ENCODE measurements at places on chromosomes 12 and 14.

GRCh38 chr12:19130224-19131024 is 891 bp downstream of the PLEKHA5 start:
- peak; percentile 9 for DNase-seq

DNA sequence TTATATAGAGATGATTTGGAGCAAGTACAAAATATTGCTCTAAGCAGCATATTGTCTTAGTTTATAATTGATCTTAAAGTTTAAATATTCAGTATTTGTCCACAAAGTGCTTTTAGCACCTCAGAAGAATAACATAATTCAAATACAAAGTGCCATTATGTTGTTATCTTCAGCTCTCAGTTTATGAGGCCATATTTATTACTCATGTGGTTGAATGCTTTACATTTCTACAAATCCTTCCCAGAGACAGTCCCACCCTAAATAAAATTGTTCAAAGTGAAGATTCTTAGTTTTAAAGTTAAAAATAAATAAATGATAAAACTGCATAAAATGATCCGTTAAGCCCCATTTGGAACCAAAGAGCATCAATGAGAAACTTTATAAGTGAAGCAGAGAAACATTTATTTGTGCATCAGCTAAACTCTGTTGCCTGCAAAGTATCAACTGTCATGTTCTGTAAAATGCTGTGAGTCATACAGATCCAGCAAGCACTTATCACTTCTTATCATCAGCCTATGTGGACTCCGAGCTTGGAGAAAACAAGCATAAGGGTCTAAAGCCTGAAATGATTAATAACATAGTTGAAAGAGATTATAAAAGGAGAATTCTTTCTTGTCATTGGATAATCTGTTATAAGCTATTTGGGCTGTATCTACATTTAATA is 218.9 kb downstream of the ADAMTS20 start:
- no peak for DNase-seq

- no peak for DNase-seq
Measured at GRCh38 chr12:106342397-106343213, 14.9 kb upstream of the POLR3B start.

DNA sequence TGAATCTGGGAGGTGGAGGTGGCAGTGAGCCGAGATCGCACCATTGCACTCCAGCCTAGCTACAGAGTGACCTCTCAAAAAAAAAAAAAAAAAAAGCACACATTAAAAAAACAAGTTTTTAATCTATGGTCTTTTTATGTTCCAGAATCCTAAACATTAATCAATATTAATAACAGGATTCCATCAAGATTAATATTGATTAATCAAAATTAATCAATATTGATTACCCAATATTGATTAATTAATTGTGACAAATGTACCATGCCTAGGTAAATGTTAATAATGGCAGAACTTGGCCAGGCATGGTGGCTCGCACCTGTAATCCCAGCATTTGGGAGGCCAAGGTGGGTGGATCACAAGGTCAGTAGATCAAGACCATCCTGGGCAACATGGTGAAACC is 7.9 kb upstream of the NANOG start:
- no peak for DNase-seq

DNA sequence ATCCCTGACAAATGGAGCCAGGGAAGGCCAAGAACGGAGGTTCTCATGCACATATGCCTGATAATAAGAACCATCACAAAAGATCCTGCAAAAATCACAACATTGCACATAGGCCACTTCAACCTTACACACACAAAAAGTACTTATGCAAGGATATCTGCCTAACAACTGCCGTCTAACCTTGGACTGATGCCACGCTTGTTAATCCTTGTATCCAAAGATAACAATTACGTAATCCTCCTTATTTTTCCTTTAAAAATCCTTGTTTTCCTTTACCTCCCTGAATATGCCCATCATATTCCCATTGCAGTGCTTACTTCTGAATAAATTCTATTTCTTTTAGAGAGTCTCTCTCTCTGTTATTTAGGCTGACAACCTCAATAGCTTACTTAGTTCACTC is 59.5 kb downstream of the TMEM116 start:
- no peak for DNase-seq

DNA sequence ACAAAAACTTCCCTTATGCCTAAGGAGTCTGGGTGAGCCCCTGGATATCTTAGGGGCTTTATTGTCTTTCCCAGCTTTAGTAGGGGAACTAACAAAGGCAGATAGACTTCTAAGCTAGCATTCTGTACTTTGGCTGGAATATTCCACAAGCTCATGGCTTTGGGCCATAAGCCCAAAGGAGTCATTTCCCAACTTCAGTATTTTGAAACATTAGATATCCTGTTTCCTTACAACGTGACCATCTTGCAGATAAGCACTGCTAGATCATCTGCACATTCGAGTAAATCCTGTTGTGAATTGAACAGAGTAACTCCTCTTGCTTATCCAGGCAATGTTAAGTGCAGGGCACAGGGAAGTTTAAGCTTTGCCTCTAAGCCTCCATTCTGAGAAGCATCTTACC is 70.6 kb upstream of the ACTN1 start:
- no peak for DNase-seq

DNA sequence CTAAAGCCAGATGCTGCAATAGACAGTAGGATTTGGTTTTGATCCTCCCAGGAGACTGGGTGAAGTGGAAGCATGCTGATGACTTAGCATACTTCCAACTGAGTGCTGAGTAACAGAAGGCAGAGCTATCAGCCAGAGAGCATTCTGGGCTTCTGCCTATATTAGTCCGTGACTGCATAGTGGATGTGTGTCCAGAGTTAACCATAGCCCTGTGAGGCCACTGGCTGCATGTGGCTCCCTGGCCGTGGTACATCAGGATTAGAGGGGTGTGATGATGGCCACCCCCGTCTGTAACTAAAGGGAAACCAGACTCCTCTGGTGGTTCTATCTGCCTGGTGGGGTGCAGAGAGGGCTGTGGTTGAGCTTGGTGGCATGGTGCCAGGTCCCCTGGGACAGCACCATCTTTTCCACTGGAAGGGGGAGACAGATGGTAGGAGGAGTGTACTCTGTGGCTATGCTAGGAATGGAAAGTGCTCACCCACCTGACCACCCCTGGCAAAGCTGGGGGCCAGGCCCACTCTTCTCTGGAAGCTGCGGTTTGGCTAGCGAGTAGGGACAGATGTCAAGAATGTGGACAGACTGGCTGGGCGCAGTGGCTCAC is 27.4 kb downstream of the ABCD4 start:
- no peak for DNase-seq

- DNase-seq = no peak
Measured at GRCh38 chr12:132646850-132647249, 28.3 kb downstream of the P2RX2 start.

DNA sequence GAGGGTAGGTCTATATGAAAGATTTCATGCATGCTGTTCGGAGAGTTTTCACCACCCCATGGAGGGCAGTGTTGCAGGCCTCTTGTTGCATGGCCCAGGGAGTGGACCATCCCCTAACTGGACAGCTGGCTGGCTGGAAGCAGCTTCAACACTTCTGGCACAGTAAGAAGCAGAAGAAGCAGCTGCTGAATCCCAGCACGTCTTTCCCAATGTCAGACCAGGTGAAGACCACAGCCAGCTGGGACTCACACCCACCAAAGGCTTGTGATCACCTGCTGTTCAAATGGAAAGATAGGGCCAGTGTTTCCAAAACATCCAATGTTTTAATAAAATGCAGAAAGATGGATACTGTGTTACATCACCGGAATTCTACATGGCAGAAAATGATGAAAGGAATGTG is 1423.6 kb downstream of the AACS start:
- no peak for DNase-seq

All from T-helper 2 cell treated with Interferon-gamma antibody and Interleukin-4, amounts not matched to agents 5 μg/mL and 100 μg/mL, for 36 hours (primary cell).